Activated CD4-positive, alpha-beta T cell treated with anti-CD3 and anti-CD28 coated beads, Interleukin-2, amount 50 U/mL, for 16 hours (primary cell): ENCODE measurements at places on chromosomes 5 and 9.

GRCh38 chr5:54415896-54416601, 39.5 kb upstream of the HSPB3 start:
- no peak for DNase-seq

GRCh38 chr9:114207034-114207810, 51.9 kb downstream of the COL27A1 start:
- DNase-seq = no peak

- no peak for DNase-seq
Measured at GRCh38 chr5:147148715-147149114, 86.1 kb upstream of the STK32A start.

DNA sequence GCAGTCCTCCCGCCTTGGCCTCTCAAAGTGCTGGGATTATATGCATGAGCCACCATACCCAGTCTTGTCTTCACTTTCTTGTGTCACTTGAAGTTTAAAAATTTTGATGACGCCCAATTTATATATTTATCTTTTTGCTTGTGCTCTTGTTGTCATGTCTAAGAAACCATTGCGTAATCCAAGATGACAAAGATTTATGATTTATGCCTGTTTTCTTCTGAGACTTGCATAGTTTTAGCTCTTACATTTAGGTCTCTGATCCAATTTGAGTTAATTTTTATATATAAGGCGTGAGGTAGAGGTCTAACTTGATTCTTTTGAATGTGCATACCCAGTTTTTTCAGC, 18.6 kb downstream of the ANKHD1 start:
- DNase-seq = no peak

DNA sequence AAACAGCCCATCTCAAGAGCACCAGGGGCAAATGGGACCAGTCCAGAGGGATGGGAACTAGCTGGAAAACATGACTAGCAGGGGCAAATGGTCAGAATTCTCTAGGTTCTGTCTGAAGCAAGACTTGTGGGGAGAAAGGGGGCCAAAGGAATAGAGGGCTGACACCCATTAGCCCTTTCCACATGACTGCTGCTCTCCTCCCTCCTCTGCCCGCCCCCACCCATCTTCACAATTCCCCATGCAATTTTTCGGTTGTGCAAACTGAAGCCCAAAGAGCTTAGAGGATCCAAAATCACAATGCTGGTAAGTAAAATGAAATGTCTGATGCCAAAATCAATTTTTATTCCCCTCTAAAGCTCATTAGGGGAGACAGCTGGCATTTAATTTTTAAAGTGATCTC, 207.1 kb downstream of the DCP2 start:
- DNase-seq = no peak

DNA sequence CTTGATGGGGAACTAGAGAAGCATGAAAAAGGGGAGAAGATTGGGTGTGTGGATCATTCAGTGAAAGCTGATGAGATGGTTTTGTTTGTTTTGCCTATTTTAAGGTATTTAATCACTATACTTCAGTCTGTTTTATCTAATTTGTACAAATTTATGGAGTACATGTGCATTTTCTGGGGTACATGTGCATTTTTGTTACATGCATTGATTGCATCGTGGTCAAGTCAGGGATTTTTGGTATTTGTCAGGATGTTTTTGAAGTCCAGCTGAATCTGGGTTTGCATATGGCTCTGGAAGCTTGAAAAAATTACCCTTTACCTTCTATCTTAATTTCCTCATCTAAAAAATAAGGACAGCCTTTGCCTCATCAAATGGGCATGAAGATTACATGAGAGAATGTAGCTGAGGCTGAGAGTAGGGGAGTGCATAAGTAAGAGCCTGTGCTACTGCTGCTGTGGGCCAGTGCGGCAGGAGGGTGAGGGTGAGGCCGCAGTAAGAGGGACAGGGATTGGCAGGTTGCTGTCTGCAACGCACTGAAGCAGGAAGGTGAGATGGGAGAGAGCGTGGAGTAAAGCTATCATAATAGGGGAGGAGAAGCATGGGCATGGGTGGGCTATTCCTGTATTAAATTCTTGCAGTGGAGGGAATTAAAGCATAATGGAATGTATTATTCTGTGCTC, 139.8 kb downstream of the NPR3 start:
- no peak for DNase-seq

DNA sequence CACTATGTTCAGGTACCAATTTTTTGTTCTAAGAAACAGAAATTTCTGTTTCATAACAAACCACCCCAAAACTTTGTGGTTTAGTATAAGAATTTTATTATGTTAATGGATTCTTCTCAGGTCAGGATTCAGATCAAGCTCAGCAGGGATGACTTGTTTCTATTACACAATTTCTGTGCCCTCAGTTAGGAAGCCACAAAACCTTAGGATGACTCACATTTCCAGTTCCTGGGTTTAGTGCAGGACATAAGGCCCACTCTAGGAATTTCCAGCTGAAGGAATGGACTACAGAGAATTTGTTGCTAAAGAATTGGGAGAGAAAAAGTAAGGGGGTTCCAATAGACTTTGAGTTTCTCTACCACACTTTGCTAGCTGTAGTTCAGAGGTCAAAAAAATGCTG, 629.3 kb downstream of the ANXA1 start:
- no peak for DNase-seq

DNA sequence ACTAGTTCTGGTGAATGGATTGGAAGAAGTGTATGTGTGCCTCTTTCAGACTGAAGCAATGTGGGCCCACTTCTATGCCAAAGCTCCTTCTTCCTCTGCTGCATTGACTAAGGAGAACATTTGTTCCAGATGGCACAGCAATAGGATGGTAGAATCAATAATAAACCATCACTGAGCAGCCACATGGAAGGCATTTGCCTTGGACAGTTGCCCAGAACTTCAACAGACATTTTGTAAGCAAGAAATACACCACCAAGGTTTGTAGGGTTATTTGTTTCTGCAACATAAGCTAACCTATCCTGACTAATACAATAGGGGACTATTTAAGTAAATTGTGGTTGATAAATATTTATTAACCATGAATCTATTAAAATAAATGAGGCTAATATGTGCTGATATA, 37.7 kb upstream of the CSNK1G3 start:
- no peak for DNase-seq

DNA sequence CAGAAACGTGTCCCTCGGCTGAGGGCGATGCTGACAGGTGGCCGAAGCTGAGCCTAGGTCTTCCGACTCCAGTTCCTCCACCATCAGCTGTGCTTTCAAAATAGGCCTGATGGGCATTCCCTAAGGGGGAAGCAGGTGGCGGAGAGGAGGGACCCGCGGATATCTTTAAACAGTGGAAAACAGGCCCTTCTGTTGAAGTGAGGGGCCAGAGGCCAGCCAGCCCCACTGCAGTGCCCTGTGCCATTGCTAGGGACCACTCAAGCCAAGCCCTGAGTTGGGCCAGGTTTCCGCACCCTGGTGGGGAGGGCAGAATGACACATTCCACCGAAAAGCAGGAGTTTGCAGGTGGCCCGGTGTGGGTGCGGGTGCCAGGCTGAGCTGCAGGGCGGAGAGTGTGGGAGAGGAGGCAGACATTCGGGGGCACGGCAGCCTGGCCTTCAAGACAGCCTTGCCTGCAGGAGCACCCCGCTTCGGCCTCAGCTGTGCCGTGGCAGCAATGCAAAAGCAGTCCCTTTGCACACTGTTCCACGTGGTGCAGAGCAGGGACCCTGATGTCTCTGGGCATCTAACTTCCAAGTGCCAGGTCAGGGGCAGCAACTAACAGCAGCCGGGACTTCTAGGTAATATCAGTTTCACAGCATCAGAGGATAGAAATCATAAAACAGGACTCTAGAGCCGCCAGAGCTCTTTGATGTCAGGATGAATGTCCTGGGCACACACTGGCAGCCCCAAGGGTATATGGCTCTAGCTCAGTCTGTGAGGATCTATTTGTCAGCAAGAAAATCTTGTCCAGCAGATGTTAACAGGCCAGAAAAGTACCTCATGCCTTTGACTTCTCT, 17.2 kb downstream of the HNRNPH1 start:
- no peak for DNase-seq
